Activated CD4-positive, CD25-positive, alpha-beta regulatory T cell (primary cell): ENCODE measurements at places on chromosomes 4 and X.

- no peak for DNase-seq
Observed at GRCh38 chrX:16796298-16796697, 10.0 kb downstream of the TXLNG start.

DNA sequence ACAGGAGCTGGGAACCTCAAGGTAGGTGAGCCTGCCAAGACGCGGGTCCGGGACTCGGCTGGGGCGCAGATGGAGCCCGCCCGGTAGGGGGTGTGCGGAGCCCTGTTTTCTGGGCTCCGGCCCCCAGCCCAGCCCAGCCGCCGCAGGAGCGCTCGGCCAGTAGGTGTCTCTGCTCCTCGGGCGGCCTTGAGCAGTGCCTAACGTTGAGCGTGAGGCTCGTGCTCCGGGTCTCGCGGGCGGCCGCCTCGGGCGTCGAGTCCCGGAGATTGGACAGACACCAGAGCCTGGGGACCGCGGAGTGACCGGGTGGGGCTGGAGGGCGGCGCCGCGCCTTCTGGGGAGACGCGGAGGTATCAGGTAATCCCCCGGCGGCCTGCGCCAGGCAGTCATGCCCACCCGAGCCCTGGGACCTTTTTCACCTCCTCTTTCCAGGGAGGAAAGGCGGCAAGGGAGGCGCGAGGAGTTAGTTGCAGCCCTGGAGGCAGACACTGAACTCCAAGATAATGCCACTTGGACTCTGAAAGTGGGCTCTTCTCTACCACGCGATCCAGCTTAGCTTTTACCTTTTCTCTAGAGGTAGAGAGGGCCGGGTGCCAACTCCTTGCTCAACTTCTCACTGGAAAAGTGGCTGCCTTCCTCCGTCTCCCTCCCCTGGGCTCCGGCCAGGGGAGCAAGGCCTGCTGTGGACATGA, 14.5 kb upstream of the FGG start:
- no peak for DNase-seq

DNA sequence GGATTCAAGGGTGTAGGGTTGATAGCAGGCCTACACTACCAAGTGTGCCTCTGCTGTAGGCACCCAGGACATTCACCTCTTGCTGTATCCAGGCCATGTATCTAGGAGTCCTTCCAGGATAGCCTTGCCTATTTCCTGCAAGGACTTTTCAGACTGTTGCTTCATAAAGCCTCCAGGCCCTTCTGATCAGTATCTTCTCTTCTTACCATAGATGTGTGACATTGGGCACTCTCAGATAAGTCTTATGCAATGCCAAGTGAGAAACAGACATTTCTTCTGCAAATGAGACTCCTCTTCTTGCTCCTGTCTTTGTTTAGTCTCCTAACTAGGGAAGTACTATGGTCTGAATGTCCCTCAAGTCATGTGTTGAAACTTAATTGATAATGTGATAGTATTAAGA, 386.8 kb downstream of the ANKRD50 start:
- no peak for DNase-seq

GRCh38 chr4:187236209-187236890, 512.7 kb upstream of the FAT1 start:
- no peak for DNase-seq

- DNase-seq = no peak
Observed at GRCh38 chr4:74838746-74839370, 44.5 kb upstream of the BTC start.

DNA sequence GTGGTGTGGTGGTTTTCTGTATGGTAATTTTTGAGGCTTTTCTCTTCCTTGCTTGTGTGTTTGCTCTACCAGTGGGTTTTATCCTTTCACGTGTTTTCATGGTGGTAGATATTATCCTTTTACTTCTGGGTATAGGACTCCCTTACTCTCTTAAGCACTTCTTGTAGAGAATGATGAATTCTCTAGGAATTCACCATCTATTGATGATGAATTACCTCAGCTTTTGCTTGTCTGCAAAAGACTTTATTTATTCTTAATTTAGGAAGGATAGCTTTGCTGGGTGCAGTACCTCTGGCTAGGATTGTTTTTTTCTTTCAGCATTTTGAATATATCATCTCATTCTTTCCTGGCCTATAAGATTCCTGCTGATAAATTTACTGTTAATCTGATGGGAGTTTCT, 415.3 kb downstream of the PDGFC start:
- DNase-seq = no peak

GRCh38 chr4:74969507-74970474, 36.9 kb downstream of the PARM1 start:
- DNase-seq = no peak

DNA sequence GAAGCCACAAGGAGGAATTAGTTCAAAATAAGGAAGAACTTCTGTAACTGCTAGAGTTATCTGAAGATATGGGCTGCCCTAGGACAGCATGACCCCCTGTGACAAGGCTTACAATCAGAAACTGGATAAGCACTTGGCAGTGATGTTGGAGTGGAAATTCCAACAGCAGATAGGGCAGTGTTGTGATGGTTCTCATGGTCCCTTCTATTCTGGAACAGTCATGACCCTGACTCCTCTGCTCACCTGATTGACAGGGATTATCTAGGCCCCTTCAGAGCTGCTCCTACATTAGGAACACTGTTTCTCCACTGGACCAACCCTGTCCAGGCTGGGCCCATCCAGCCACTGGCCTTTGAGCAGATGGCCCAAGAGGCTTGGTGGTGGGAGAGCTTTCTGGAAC, 17.9 kb downstream of the NALF2 start:
- DNase-seq = no peak

- peak; percentile 1 for DNase-seq
Observed at GRCh38 chrX:135596495-135596894, 76.0 kb downstream of the INTS6L start.

GRCh38 chrX:28595346-28595745, 8.1 kb downstream of the IL1RAPL1 start:
- DNase-seq = no peak

- DNase-seq = no peak
Observed at GRCh38 chrX:136810493-136810892, 29.8 kb upstream of the ARHGEF6 start.

DNA sequence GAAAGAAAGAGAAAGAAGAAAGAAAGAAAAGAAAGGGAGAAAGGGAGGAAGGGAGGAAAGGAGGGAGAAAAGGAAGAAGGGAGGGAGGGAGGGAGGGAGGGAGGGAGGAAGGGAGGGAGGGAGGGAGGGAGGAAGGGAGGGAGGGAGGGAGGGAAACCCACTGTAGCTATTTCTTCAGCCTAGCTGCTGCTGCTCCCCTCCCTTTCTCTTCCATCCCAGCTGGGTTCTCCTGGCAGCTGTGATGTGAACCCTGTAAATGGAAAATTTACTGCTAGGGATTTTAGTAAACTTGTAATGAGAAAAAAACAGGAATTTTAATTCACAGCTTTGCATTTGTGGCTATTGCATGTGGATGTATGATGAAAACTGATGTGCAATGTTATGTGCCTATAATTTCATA, 8.0 kb downstream of the NR0B1 start:
- no peak for DNase-seq

- DNase-seq = no peak
Observed at GRCh38 chr4:159777689-159778088, 674.8 kb downstream of the RAPGEF2 start.

DNA sequence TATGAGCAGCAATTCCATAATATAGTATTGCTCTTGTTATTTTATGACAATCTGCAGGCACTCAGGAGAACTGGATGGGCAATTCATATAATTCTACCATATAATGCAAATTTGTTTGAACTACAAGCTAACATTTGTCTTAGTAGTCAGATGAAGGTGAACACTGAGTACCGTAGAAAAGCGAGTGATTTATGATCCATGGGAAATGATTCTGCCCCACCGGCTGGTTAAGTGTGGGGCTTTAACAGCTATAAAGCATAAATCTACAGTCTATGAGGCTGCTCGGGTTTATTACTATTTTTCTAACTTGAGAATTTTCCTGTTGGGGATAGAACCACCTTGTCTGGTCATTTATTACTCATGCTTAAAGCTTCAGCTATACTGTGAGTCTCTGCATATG, 275.5 kb downstream of the PCDH10 start:
- no peak for DNase-seq
